ENCODE measurements at places on chromosomes 2 and 18.

DNA sequence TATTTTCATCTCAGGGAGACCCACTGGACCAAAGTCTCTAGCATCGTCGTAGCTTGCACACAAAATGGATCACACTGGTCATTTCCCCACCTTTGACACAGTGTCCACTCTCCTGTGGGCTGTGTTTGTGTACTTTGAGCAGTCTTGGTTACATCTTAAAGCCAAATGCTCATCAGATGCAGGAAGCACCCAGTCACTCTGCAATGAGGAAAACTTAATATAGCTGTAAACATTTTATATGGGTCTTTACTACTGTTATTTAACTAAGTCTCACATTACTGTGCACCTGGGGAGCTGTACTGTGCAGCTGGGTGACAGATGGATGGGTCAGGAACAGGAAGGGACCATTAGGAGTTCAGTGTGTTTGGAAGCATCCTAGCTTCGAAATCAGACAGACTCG is 109.0 kb upstream of the CXCR4 start:
- no peak for DNase-seq

- no peak for DNase-seq
Observed at GRCh38 chr18:44729631-44730101, 49.0 kb downstream of the SETBP1 start.

DNA sequence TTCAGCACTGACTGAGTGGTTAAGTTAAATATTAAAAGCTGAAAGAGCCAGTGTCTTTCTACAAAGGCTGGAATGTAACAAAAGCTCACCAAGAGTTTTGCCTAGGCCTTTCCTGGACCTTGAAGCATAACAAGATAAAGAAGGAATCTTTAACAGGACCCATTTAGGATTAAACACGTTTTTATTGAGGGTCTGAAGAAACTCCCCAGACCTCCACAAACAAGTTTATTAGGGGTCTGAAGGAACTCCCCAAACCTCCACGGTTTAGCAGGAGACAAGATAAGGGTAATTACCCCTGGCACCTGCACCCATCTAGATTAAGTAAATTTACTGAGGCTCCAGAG is 104.0 kb downstream of the ACAA2 start:
- DNase-seq = no peak

DNA sequence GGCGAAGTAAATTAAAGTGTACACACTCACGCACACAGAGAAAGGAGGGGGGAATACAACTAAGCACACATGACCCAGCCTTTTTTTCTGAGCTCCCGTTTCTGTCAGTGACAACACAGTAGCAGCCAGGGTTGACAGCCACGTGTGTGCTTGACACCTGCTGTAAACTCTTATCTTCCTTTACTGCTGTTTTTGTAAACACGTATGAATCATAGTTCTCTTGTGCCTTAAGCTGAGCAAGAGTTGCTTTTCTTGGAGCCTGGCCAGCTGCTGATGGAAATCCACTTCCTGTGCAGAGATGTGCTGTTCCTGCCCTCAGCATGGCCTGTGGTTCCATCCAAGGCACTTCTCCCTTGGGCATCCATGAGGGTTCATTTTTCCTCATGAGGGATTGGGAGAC is 561.9 kb downstream of the GALR1 start:
- DNase-seq = no peak

DNA sequence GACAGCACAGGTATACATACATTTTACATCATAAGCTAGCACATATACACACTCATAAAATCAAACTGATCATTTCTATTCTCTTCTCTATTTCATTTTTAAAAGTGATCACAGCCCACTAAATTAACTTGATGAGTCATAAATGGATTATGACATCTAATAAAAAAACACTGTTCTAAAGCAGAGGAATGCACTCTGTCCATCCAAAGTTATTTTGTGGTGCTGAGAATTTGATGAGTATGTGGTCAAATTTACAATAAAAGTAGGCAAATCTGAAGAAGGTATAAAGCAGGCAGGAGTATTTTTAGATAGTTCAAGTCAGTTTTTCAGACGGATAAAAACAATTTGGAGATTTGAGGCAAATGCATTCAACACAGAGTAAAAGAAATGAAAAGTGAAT is 104.4 kb downstream of the NOL4 start:
- no peak for DNase-seq

DNA sequence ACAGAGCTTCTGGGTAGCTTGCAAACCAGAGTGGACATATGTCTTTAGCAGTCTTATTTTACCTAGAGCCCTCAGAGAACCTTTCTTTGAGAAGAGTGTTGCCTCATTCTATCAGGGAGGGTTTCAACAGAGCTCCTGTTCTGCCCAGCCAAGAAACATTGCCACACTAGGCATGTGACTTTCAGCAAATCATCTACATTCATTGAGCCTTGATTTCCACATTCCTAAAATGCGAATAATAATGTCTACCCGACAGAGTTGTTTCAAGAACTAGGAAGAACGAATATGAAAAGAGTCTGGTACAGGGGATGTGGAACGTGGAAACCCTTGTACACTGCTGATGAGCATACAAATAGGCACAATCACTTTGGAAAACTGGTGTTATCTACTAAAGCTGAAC is 7.8 kb upstream of the PRKAG3 start:
- DNase-seq = no peak

DNA sequence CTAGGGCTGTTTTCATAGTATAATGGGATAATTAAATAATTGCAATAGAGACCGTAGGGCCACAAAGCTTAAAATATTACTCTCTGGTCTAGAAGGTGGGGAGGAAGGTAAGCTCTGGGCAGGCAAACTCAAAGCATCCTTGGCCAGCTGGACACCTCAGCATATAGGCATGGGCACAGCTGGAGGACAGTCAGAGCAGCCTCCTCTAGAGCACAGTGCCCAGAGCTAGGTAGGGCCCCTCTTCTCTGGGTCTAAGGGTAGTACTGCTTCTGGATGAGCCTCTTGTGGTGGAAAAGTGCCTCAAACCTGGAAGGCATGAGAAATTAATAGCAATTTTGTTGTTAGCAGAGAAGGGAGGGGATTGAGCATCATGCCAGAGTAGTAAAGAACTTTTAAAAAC is 291.3 kb upstream of the FBXO11 start:
- DNase-seq = no peak

DNA sequence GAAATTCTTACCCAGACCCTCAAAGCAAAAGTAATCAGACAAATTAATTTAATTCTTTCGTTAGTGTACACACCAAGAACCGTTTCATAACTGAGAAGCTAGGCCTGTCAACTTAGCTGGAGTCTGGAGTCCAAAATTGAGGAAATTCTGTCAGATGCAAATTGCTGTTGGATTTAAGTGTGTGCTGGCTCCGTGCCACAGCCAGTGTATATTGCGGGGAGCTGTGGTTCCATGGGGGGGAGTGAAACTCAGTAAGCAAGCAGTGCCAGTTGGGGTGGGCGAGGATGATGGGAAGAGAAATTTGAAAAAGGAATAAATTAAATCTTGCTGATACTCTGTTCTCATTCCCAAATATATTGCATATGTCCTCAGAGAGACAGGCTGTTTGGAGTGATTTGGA is 4.0 kb downstream of the ARPC2 start:
- no peak for DNase-seq

- DNase-seq = no peak
Observed at GRCh38 chr2:233037078-233037477, 4.6 kb downstream of the NEU2 start.

- no peak for DNase-seq
Observed at GRCh38 chr2:64644458-64645382, 9.0 kb downstream of the SERTAD2 start.

DNA sequence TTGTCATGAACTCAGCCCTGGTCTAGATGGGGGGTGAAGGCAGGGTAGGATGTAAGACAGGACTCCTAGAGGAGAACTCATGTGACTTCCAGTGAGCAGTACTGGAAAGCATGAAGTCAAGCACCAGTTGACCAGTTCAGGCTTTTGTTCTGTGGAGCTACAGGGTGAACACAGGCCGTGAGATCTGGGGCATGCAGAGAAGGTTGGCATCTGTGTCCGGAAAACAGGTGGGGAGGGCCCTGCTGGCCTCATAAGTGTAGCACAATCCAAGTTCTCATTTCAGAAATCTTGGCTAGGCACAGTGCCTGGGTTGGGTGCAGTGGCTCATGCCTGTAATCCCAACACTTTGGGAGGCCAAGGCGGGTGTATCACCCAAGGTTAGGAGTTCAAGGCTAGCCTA is 50.9 kb upstream of the SPATS2L start:
- DNase-seq = no peak

DNA sequence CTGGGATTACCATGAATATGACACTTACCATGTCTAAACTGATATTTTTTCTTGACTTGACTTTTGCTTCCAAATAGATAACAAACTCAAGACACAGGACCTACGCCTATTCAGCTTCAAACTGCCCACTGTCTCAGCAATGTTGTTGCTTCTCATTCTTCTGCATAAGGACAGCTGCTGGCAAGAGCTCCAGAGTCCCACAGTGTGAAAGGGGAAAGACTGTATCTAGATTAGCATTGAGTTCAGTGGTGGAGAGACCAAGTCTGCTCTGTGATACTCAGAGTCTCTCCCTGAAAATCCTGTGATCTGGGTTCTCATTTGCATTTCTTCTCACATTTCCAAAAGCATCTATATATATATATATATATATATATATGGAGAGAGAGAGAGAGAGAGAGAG is 247.9 kb upstream of the NT5C1B start:
- DNase-seq = no peak

GRCh38 chr2:74806920-74807319 is 27.0 kb upstream of the HK2 start:
- no peak for DNase-seq

DNA sequence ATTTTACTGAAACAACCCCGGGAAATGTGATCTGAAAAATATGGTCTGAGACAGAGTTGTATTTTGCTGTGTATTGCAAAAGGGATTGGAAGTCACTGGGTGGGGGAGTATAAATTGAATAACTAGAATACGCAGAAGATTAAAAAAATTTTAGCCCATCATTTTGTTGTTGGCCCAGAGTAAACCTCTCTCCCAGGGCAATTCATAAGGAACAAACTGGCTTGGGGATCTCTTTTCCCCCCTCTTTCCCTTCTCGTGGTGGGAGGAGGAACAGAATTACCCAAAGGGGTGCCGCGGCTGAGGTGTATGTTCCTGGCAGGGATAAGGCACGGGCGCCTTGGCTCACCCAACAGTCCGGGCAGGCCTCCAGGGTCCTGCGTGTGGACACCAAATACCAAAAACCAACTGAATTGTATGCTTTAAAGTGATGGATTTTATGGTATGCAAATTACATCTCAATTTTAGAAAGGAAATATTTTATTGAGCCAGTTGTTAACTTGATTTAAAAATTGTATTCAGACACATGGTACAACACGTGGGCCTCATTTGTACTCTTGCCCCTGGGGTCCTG is 121.2 kb upstream of the SPRED2 start:
- no peak for DNase-seq

DNA sequence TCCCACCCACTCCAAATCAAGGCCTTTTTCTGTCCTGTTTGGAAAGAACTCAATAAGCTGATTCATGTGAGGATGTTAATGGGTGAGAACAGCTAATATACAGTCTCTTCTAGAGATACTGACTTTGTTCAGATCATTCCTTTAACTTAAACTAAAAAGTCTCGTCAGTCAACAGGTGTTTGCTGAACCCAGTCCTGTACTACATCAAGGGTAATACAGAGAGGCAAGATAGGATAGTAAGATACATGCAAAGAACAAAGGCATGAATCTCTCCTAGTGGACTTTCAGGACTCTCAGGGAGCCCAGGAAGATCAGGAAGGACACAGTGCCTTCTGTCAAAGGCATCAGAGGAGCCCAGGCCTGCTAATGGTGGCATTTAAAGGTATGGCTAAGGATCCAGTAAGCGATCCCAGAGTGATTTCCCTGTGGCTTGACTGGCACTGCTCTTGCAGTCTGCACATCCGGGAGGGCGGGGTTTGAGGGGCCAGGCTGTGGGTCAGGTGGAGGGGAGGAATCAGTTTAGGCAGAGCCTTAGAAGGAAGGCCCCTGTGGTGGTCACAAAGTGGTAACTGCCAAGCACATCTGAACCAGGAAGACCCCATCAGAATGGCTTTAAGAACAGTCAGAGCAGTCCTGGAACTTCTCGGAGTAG is 54.0 kb downstream of the EPAS1 start:
- DNase-seq = no peak

GRCh38 chr2:6828299-6828584 is 37.5 kb downstream of the CMPK2 start:
- DNase-seq = no peak

DNA sequence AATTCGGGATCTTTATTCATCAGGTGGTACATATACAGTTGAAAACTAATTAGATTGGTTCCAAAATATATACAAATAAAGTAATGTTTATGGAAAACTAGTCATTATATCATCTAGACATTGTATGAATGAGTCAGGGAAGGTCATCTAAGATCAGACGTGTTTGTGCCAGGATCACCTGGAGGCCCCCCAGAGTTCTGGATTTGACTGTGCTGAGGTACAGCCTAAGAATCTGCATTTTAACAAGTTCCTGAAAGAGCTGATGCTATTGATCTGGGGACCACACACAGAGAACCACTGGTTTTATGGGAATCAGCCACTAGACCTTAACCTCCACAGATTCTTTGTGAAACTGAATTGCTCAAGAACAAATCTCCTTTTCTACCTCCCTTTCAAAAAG is 43.2 kb downstream of the PARD6G start:
- no peak for DNase-seq

DNA sequence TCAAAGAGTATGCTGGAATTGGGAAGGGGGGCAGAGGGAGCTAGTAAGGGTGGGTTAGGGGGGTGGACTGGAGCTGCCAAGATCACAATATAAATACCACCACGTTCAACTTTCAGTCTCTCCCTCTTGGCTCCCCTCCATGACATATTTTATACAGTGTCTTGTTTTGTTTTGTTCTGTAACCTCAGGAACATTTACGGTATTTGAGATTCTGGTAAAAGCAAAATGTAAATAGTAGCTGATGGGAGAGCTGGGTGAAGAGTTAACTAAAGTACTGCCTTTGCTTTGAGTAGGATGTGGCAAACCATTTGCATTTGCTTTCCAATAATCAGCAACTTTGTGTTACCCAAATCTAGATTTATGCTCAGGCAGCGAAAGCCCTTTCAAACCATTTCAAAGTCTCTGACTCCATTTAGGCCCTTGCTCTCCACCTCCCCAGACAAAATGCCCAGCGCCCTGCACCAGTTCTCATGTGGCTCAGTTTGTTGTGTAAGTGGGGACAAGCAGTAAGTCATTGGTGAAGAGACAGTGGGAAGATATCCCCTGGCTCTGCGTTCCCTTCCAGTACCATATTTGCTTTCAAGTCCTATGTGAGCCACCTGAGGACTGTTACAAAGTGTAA is 17.4 kb downstream of the IRS1 start:
- DNase-seq = no peak

GRCh38 chr2:65146078-65146477 is 16.2 kb upstream of the RAB1A start:
- DNase-seq = no peak

- DNase-seq = no peak
Observed at GRCh38 chr2:119544075-119544938, at the start of gene CFAP221. Gene CFAP221 (plus strand): TSS chr2:119544449. CDS start chr2:119546132, 1,683 bp downstream.

- DNase-seq = no peak
Observed at GRCh38 chr2:64165706-64166105, 21.5 kb upstream of the PELI1 start.

- DNase-seq = no peak
Observed at GRCh38 chr2:227127201-227127600, 36.8 kb downstream of the COL4A4 start.

- no peak for DNase-seq
Observed at GRCh38 chr2:36360834-36361233, 5.3 kb downstream of the CRIM1 start.

- no peak for DNase-seq
Observed at GRCh38 chr2:237097326-237097910, 11.7 kb downstream of the COPS8 start.
